Nephron progenitor cell (in vitro differentiated cells): ENCODE measurements at places on chromosomes 5 and 9.

GRCh38 chr9:137188086-137188489 lies 272 bp downstream of the ANAPC2 start:
- H3K36me3 ChIP-seq = peaks cover 9% of the 10 kb centered on the region
- H3K27ac ChIP-seq = peak overlapping the region; percentile 90
- peak overlapping the region; percentile 93 for H3K4me3 ChIP-seq
- H3K4me1 ChIP-seq = peaks cover 33% of the 10 kb centered on the region

GRCh38 chr5:67732471-67732870 lies 483.1 kb upstream of the PIK3R1 start:
- no peak overlapping the region for H3K27ac ChIP-seq
- H3K4me3 ChIP-seq = no peak overlapping the region
- H3K27me3 ChIP-seq = peaks cover 3% of the 10 kb centered on the region
- H3K36me3 ChIP-seq = peaks cover 15% of the 10 kb centered on the region
- DNase-seq = no peak
- H3K4me1 ChIP-seq = peaks cover 16% of the 10 kb centered on the region

- peak overlapping the region; percentile 29 for H3K27ac ChIP-seq
- no peaks in the 10 kb centered on the region for H3K36me3 ChIP-seq
- peaks cover 80% of the 10 kb centered on the region for H3K4me1 ChIP-seq
- H3K4me3 ChIP-seq = peak overlapping the region; percentile 42
Measured at GRCh38 chr9:129435291-129435690, 185.6 kb downstream of the C9orf50 start.

DNA sequence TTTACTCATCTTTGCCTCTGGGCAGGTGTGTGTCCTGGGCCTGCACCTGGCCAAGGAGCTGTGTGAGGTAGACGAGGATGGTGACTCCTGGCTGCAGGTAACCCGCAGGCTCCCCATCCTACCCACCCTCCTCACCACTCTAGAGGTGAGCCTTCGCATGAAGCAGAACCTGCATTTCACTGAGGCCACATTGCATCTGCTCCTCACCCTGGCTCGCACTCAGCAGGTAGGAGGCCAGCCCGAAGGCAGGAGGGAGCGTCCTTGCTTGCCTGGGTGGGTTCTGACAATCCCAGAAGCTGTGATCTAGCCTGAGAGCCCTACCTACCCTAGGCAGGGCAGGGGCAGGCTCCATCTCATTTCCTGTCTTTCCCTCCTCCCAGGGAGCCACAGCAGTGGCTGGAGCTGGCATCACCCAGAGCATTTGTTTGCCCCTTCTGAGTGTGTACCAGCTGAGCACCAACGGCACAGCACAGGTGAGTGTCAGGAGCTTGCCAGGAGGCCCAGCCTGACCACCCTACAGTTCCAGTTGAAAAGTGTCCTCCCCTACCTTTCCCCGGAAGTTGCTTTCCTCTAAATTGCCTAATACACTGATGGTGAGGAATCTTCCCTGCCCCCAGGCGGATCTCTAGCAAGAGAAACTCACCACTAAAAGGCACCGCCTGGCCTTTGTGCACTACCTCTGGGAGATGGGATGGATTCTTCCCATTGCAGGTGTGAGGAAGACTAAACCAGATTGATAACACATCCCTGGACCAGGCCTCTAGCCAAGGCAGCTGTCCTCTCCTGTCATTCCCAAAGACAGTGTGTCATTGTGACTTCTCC lies 26.4 kb downstream of the SH3GLB2 start:
- no peaks in the 10 kb centered on the region for H3K27me3 ChIP-seq
- no peaks in the 10 kb centered on the region for H3K4me1 ChIP-seq
- peaks cover 77% of the 10 kb centered on the region for H3K36me3 ChIP-seq
- peak overlapping the region; percentile 42 for H3K27ac ChIP-seq
- no peak for DNase-seq
- H3K4me3 ChIP-seq = no peak overlapping the region

- peaks cover 18% of the 10 kb centered on the region for H3K4me1 ChIP-seq
- H3K27ac ChIP-seq = no peak within 1 kb of the TSS
- peaks cover 13% of the 10 kb centered on the region for H3K27me3 ChIP-seq
Measured at GRCh38 chr9:135561391-135562234, at the start of gene PAEP. TSS of gene PAEP (plus strand) at chr9:135561756.

- H3K36me3 ChIP-seq = peaks cover 26% of the 10 kb centered on the region
- no peaks in the 10 kb centered on the region for H3K27me3 ChIP-seq
- no peak for DNase-seq
- no peak overlapping the region for H3K27ac ChIP-seq
Measured at GRCh38 chr5:137665678-137666460, 70.0 kb downstream of the KLHL3 start.

- H3K4me1 ChIP-seq = peaks cover 22% of the 10 kb centered on the region
- no peak overlapping the region for H3K27ac ChIP-seq
- H3K27me3 ChIP-seq = peaks cover 9% of the 10 kb centered on the region
Measured at GRCh38 chr9:120890320-120891244, 13.6 kb upstream of the PHF19 start.

- H3K4me1 ChIP-seq = peaks cover 52% of the 10 kb centered on the region
- no peak overlapping the region for H3K27ac ChIP-seq
- no peaks in the 10 kb centered on the region for H3K36me3 ChIP-seq
- H3K4me3 ChIP-seq = peak overlapping the region; percentile 46
Measured at GRCh38 chr9:77013206-77013931, 6.1 kb upstream of the FOXB2 start.

DNA sequence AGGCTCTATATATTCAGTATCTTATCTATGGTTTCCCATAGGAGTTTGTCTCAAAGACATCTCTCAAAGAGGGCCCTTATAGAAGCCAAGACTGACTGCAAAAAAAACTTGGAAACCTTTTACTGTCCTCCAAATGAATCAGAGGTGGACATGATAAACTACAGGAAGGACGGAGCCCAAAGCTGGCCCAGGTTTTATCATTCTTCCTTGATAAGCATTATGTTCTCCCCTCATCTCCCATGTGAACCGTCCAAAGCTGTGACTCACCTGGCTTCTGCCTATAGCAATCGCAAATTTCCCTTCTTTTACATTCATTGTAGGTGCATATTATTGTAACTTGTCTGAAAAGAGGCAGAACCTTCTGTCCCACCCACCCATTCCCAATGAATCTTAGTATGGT lies 35.0 kb upstream of the NIM1K start:
- no peak overlapping the region for H3K4me3 ChIP-seq
- peaks cover 73% of the 10 kb centered on the region for H3K36me3 ChIP-seq
- no peak overlapping the region for H3K27ac ChIP-seq
- H3K4me1 ChIP-seq = no peaks in the 10 kb centered on the region
- peaks cover 2% of the 10 kb centered on the region for H3K27me3 ChIP-seq
- no peak for DNase-seq

DNA sequence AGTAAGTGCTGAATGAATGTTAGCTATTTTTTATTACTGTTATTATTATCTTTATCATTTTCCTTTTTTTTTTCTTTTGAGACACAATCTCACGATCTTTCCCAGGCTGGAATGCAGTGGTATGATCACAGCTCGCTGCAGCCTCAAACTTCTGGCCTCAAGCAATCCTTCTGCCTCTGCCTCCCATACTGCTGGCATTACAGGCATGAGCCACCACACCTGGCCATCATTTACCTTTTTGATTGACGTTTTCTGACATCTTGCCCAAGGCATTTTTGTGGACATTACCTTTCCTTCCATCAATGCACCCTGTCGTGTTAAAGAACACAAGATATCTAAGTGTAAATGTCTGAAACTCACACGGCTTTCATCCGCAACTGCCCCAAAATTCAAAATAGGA lies 138.2 kb downstream of the GAS1 start:
- peak overlapping the region; percentile 76 for H3K27ac ChIP-seq
- H3K36me3 ChIP-seq = no peaks in the 10 kb centered on the region
- DNase-seq = no peak

- peaks cover 45% of the 10 kb centered on the region for H3K4me1 ChIP-seq
- peak; percentile 43 for DNase-seq
- no peaks in the 10 kb centered on the region for H3K36me3 ChIP-seq
- H3K27ac ChIP-seq = no peak overlapping the region
Measured at GRCh38 chr9:109319017-109319625, 1.7 kb downstream of the EPB41L4B start.

DNA sequence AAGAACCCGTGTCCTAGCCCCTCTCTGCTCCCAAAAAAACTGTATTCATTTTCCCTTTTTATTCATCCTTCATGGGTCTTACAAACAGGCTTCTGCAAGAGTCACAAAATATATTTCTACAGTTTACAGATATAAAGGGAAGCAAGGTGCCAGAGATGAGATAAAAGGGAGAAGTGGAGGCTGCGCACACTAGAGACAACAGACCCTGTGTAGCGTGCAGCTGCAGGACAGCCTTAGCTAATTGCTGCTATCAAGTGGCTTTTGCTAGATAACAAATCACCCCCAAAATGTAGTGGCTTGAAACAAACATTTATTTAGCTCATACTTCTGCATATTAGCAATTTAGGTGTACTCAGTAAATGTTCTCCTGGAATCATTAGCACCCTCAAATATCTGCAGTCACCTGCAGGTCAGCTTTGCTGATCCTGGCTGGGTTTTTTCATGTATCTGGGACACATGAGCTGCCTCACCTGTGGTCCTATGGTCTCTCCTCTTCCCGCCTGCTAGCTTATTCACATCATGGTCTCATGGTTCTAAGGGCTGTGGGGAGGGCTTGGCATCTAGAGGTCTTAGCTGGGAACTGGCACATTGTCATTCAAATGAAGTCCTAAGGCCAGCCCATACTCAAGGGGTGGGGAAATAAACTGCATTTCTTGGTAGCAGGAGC lies 29.4 kb downstream of the ARHGEF37 start:
- H3K27ac ChIP-seq = no peak overlapping the region
- no peaks in the 10 kb centered on the region for H3K4me1 ChIP-seq
- peaks cover 5% of the 10 kb centered on the region for H3K36me3 ChIP-seq
- H3K4me3 ChIP-seq = no peak overlapping the region
- no peak for DNase-seq
